ENCODE measurements at places on chromosomes 6 and 20.
A peak's percentile ranks its signal among the peaks of the same experiment; 100 is the strongest.

DNA sequence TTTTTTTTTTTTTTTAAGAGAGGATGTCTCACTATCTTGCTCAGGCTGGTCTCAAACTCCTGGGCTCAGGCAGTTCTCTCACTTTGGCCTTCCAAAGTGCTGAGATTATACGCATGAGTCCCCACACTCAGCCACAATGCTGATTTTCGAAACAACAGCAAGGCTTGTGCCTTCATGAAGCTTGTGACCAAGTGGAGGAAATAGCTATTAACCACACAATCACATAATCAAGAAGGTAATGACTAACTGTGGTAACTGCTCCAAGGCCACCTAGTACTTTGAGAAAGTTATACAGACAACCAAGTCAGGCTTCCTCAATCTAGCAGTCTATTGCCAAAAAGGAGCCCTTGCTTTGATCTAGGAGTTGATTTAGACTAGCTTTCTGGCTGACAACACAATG, 46.3 kb downstream of the SOD2 start:
- DNase-seq: peak; percentile 17

DNA sequence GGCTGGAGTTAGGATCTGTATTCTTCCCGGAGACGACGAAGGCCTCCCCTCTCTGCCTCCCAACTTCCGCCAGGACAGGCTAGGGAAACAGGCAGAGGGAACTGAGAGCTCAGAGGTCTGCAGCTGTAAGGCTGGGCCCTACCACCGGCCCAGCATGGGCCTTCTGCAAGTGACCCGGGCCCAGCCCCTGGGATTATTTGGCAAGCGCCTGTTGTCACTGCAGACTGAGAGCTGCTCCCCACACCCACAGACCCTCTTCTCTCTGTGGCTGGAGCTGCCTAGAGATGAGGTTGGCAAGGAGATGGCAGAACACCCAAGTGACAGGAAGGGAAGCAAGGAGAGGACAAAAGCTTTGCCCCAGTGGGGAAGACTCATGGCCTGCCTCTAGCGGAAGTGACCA, 212.6 kb downstream of the ZDHHC14 start:
- no peak for DNase-seq

GRCh38 chr20:48332555-48332954, 495.2 kb downstream of the PREX1 start:
- DNase-seq: no peak

DNA sequence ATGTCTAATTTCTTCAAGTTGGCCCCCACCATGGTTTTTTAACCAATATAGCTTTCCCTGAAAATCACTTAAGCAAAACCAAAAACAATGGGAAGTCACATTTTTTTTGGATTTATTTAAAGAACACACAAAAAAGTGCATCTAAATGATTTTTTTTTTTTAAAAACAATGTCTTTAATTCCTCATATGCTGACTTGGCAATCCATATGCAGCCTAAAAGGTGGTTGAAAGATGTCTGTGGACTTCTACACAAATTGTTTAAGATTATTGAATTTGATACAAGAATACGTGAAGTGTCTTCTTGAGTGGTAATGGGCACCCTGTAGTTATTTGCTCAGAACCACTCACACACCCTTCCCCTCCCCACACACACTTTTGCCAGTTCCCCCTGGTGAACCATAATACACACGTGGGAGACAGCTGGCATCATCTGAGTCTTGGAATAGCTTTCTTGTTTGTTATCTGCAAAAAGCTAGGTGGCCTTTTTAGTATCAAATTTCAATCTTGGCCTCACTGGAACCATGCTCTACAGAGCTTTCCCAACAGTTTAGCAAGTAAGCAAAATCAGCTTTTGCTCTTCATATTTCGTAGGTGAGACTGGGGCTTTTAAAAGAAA, 60.9 kb upstream of the TULP1 start:
- no peak for DNase-seq

- no peak for DNase-seq
Measured at GRCh38 chr20:60680554-60680953, 571.5 kb upstream of the CDH4 start.

DNA sequence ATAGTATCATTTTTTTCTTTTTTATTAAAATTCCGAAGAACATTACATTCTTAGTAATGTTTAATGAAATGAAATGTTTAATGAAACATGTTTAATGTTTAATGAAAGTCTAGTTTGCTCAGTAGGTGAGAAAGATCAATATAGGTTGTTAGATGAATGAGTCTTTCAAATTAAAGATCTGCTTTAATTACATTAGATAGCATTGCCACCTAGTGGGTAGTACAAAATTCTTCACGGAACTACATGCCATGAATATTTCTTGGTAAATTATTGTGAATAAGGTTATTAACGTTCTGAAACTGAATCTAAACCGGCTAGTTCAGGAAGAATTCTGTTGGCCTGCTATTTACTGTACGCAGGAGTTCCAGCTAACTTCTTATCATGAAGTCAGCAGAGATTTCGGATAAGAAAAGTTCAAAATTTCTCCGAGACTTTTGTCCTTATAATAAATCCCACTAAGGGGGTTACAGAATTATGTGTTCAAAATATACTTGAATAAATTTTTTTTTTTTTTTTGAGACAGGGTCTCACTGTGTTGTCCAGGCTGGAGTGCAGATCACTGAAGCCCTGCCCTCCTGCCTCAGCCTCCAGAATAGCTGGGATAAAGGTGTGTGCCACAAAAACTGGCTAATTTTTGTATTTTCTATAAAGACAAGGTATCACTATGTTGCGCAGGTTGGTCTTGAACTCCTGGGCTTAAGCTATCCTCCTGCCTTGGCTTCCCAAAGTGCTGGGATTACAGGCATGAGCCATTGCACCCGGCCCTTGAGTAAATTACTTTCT, 7.9 kb upstream of the GMNN start:
- DNase-seq: peak; percentile 52

DNA sequence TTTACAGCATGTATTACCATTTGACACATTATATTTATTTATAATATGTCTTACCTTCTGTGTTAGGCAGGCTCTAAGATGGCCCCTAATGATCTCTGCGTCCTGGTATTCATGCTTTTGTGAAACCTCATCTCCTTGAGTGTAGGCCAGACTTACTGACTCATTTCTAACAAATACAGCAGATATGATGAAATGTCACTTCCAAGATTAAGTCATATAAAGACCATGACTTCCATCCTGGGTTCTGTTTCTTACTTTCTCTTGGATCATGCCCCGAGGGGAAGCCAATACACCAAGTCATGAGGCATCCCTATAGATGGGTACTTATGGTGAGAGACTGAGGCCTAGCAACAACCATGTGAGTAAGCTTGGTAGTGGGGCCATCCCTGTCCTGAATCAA, 30.2 kb downstream of the ZHX3 start:
- peak; percentile 87 for DNase-seq

DNA sequence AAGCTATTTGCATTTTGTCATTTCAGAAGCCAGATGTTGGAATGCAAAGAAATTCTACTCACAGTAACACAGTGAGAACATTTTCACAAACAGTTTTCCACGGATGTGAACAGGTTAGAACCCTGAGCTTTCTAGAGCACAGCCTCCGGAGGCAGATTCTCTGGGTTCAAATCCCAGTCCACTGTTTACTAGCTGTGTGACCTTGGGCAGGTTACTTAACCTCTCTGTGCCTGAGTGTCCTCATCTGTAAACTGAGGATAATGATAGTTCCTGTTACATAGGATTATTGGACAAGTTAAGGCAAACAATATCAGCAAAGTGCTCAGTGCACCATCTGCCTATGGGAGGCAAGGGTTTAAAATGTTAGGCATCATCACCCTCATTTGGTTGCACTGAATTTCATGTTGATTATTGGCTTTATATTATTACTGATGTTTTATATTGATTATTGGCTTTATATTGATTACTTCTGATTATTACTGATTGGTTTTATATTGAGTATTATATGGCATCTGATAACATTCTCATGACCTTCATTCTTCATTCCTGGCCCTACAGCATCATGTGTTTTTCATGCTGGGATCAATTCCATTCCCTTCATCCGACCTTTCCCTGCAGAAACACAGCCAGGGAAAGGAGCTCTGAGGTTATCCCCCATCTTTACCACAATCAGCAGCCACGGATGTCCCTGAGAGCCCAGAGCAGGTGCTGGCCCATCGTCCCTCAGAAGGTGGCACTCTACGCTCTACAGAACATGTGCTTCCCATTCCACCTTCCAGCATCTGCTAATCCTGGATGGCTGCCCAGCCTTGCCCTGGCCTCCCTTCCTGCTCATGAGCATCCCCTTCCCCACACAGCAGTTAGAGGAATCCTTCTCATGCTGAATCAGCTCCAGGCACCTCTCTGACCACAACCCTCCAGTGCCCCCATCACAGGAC, 283.1 kb downstream of the PREX1 start:
- no peak for DNase-seq

- no peak for DNase-seq
Measured at GRCh38 chr20:1296922-1297321, 30.8 kb downstream of the SNPH start.

GRCh38 chr6:73923905-73924485, 228.0 kb downstream of the CD109 start:
- peak; percentile 28 for DNase-seq

- no peak for DNase-seq
Measured at GRCh38 chr6:7469696-7470095, 71.8 kb upstream of the DSP start.

DNA sequence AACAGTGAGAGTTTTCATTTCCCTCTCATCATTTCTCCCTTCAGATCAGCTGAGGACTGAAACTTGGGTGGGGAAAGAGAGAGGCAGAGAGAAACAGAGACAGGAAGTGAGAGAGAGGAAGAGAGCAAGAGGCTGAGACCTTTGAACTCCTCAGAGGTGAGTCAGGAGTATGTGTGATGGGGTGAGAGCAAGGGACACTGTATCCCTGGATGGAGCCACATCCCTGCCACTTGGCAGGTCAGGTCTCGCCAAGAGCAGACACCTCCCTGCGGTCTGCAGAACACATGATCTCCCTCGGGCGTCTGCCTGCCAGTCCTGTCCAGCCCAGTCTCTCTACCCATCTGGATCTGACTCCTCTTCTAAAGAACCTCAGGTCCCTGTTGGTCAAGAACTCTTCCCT, 62.7 kb upstream of the SYNDIG1 start:
- DNase-seq: peak; percentile 45

- DNase-seq: peak; percentile 87
Measured at GRCh38 chr6:112298816-112299281, 44.5 kb upstream of the LAMA4 start.

DNA sequence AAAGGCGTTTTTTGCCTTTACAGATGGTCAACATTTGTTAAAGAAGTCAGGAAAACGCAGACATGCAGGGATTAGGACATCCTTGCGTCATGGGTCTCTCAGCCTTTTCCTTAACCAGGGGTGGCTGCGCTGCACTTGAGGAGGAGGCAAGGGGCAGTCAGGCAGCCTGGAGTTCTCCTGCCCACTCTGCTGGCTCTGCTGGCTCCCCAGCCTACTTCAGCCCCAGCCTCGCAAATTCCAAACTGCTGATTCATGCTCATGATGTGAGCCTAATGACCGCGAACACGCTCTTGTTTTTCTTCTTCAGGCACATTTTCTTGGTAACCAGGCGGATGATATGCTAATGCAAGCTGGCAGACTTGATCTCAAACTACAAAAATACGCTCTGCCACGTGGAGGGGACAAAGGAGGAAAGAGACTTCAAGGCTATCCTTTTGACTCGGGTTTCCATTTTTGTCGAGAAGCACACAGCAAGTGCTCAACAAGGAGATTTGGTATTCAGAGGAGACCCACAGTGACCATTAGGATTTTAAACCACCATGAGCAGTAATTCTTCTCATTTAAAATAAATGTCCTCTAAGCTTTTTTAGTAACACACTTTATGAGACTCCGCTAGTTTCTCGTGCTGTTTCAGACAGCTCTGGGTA, 290.3 kb upstream of the STXBP5 start:
- peak; percentile 93 for DNase-seq

GRCh38 chr20:20224806-20225205, 143.1 kb upstream of the INSM1 start:
- no peak for DNase-seq

- DNase-seq: peak; percentile 95
Measured at GRCh38 chr20:63911176-63911575, 16.2 kb downstream of the DNAJC5 start.

GRCh38 chr6:22254886-22255285, 42.0 kb downstream of the PRL start:
- DNase-seq: no peak

GRCh38 chr6:122709922-122710512, 69.5 kb upstream of the FABP7 start:
- DNase-seq: no peak

- DNase-seq: peak; percentile 87
Measured at GRCh38 chr6:41536795-41537758, 9.1 kb upstream of the FOXP4 start.

- no peak for DNase-seq
Measured at GRCh38 chr20:21936720-21937380, 231.4 kb downstream of the PAX1 start.

- DNase-seq: peak; percentile 24
Measured at GRCh38 chr6:135759831-135760230, 91.7 kb upstream of the PDE7B start.

DNA sequence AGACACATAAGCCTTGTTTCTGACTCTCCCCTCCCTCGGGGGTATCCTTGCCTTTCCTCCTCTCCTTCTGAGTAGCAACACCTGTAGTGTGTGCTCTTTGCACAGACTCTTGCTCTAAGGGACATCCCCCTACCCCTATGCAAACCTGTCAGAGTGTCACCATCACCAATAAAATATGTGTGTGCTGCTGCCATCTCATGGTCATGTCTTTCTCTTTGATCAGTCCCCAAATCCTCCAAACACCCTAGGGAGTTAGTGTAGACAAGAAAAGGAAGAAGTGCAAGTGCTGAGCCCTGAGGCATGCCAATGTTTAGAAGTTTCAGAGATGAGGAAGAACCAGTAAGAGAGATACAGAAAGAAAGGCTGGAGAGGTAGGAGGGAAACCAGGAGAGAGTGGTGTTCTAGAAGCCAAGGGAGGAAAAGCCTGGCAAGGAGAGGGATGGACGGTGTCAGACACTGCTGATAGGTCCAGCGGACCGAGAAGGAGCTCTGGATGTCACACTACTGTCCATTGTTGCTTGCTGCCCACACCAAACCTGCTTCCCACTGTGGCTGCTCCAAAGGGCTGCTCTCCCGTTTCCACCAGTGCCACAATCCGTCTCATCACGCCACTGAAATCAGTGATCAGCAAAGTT, 16.4 kb downstream of the TRMT6 start:
- DNase-seq: peak; percentile 50

DNA sequence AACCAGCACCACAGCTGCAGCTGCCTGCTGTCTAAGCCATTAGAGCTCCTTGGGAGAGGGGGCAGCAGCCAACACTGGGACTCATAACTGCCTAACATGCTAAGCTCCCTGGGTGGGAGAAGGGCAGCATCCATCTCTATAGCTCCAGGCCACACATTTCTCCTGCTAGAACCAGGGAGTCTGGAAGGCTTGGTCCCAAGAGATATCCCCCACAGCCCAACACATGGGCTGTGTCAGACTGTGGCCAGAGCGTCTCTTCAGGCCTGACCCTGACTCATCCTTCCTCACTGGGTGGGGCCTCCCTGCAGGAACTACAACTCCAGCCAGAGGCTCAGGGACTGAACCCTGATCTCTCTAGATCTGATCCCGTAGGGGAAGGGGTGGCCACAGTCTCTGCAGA, 411.1 kb downstream of the HDGFL1 start:
- DNase-seq: peak; percentile 38

- no peak for DNase-seq
Measured at GRCh38 chr20:62487561-62488354, 12.0 kb upstream of the GATA5 start.

- DNase-seq: no peak
Measured at GRCh38 chr6:132790450-132790849, 8.0 kb downstream of the SLC18B1 start.

- no peak for DNase-seq
Measured at GRCh38 chr6:133201231-133201630, 39.9 kb upstream of the EYA4 start.

GRCh38 chr6:91366781-91367180, 779.9 kb upstream of the MAP3K7 start:
- DNase-seq: no peak
